ENCODE measurements at places on chromosomes 1 and 21.

DNA sequence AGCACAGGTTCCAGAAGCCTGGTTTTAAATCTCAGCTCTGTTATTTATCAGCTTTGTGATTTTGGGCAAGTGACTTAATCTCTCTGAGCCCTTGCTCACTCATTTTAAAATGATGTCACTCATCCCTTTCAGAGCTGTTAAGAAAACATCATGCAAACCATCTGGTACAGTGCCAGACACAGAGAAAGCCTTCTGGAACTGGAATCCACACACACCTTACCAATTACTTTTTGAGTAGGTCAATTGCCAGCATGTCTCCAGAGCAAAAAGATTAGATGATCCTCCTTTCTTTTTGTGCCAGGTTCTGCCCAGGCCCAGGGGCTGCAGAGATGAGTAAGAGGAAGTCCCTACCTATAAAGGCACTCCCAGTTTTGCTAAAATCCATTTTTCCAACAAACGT lies 61.3 kb downstream of the ROR1 start:
- no peak for DNase-seq

DNA sequence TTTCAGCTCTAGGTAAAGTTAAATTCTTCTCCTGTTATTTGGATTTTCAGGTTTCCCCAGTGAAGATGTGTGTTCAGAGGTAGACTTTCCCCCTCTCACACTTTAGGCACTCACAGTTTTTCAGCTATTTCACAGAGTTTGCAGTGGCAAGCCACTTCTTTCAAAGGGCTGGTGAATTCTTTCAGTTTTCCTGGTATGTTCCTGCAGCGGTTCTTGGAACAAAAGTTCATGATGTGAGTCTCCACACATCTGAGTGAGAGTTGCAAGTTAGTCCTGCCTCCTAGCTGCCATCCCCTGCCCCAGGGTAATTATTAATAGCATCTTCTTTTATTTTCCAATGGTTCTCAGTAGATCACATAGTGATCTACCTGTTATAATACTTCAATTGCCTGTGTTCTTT lies 27.3 kb upstream of the CD84 start:
- no peak for DNase-seq

DNA sequence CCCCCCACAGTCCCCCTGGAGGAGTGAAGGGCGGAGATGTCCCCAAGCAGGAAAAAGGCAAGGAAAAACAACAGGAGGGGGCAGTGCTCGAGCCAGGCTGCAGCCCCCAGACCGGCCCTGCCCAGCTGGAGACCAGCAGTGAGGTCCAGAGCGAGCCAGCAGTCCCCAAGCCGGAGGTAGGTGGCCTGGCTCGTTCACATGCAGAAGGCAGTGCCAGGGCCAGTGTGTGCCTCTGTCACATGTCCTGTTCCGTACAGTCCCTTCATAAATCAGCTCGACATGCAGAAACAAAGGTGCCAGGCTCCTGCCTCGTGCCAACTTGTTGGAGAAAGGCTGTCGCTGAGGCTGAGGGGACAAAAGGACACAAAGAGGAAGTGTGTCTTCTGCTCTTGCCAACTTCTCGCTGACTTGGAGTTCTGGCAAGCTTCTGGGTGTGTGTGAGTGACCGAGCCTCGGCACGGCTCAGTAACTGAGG lies 24.1 kb upstream of the MPZL1 start:
- no peak for DNase-seq

DNA sequence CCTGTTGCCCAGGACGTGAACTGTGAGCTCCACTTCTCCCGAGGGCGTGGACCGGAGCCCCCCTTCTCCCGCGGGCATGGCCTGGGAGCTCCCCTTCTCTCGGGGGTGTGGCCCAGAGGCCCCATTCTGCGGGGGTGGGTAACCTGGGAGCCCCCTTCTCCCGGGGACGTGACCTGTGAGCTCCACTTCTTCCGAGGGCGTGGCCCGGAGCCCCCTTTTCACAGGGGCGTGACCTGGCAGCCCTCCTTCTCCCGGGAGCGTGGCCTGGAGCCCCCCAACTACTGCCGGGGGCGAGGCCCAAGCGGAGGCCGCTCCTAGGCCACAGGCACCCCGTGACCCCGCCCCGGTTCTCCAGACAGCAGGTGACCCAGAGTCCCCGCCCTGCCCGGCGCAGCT lies 320 bp downstream of the C1orf174 start:
- peak; percentile 30 for DNase-seq

DNA sequence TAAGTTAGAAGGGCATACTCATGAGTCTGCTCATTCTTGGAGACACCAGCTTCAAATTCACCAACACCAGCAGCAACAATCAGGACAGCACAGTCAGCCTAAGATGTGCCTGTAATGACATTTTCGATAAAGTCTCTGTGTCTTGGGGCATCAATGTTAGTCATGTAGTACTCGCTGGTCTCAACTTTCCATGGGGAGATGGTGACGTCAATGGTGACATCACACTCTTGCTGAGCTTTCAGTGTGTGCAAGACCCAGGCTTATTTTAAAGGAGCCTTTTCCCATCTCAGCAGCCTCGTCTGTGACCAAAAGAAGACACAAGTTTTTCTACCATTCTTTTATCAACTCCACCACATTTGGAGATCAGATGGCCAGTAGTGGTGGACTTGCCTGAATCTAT lies 75.5 kb downstream of the SERINC2 start:
- DNase-seq, result no peak

- no peak for DNase-seq
Measured at GRCh38 chr1:112575154-112575804, 43.7 kb downstream of the ST7L start.

DNA sequence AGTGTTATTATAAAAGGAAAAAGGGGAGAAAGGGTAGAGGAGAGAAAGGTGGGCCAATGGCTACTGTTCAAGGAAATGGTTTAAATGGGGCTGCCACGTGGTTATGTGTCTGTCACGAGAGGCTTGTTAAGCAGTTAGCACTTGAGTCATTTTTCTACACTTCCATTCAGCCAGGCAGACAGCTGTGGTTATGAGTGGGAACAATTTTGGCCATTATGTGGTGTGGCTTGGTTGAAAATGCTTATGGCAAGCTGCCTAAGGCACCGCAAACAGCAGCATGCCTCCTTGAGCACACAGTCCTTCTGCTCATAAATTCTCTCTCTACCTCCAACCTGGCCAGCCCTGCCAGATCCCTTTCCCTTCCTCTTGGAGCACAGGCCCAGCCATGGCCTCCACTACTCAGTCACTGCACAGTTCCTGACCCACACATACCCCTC lies 3.2 kb upstream of the SRM start:
- peak; percentile 45 for DNase-seq

GRCh38 chr1:180778782-180779398 lies 133.8 kb upstream of the KIAA1614 start:
- DNase-seq, result no peak

DNA sequence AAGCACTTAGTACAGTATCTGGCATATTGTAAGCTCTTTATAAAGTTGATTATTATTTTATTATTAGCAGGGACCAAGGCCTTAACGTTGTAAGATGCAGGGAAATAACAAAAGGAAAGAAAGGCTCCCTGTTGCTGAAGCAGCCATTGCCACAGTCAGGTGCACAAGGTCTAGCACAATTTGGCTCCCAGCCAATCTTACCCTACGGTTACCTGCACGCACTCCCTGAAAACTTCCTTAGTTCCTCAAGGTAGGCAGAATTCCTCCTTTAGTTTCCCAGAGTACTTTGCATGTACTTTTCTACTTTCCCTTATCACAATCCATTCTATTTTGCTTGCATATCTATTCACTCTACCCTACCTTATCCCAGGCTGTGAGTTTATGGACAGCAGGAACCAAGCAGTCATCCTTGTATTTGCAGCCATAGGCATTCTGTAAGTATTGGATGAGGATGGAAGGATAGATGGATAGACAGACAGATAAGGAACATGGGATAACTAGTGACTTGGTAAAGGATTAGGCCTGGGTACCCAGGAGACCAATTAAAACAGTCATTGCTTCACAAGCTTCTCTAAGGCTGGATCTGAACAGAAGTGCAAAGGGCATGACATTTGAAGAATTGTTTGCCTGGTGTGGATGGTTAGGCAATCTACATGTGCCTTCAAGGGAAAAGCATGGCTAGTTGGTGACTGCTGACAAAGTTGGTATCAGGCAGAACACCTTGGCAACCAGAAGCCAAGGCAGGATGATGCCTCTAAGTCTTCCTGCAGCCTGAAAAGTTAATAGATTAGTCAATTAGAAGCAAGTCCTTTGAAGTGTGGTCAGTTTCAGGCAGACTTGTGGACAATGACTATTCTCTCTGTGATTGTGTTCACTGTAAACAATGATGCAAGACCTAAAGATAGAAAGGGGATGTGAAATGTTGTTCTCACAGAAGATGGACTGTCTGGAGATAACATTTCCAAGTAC lies 20.8 kb upstream of the JAK1 start:
- DNase-seq, result no peak

DNA sequence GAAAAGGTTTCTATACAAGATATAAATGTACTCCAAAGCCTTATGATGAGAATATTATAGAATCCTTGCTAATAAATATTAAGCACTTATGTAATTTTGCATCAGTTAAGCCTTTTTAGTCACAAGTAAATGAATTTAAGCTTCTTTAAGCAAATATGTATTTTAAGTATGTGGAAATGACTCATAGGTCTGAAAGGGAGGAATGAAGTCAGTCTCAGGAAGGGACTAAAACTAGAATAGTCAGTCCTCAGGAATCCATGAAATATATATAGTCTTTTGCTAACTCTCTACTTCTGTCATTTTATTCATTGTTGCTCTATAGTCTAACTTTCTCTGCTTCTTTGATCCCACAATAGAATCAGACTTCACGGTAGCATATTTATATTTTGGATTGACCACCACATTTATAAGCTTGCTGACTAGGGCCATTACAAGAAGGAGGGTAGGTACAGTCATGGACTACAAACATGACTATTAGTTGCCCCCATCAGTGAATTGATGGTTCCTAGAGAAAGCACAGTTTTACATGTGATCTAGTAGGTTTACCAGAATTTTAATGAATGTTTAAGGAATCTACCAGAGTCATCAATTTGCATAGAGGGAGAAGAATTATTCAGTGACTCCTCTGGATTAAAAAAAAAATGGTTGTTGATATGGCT lies 20.2 kb upstream of the RABGGTB start:
- no peak for DNase-seq
